ENCODE measurements at places on chromosomes 2 and 18.

GRCh38 chr18:75081486-75081885, 127.5 kb downstream of the PTGR3 start:
- DNase-seq = no peak

- DNase-seq = no peak
These were observed 42.4 kb downstream of the ITGB1BP1 start for GRCh38 chr2:9380702-9381628.

GRCh38 chr2:203596183-203596582, 61.1 kb upstream of the RAPH1 start:
- DNase-seq = no peak

GRCh38 chr2:147632198-147632597, 212.6 kb upstream of the ACVR2A start:
- DNase-seq = no peak

GRCh38 chr2:112811841-112812306, 24.7 kb downstream of the IL1B start:
- no peak for DNase-seq

DNA sequence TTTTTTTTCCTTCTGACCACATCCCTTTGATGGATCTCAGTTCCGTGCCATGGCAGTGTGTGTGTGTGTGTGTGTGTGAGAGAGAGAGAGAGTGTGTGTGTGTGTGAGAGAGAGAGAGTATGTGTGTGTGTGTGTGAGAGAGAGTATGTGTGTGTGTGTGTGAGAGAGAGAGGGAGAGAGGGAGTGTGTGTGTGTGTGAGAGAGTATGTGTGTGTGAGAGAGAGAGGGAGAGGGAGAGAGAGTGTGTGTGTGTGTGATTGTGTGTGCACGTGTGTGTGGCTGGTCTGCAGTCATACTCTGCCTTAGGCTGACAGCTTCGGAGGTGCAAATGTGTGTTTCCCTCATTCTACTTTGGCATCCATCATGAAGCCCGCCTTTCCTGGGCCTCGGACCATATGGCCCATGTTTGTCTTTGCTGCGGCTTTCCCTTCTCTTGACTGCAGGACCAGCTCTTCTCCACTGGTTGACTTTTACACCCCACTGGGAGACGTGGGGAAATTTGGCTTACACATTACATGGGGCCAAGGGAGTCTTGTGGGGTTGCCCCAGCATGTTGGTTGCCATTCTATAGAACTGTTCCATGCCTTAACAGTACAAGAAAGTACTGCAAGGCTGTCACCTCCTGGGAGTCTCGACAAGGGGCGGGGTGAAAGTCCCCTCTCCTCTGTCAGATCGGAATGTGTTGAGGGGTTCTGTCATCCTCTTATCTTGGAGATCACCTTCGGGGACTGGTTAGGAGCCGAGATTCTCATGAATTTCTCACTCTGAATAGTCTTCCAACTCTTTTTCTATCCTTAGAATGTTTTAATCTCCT, 21.6 kb downstream of the TSN start:
- DNase-seq = no peak

- no peak for DNase-seq
These were observed 189.9 kb downstream of the MYO1B start for GRCh38 chr2:191435141-191435540.

DNA sequence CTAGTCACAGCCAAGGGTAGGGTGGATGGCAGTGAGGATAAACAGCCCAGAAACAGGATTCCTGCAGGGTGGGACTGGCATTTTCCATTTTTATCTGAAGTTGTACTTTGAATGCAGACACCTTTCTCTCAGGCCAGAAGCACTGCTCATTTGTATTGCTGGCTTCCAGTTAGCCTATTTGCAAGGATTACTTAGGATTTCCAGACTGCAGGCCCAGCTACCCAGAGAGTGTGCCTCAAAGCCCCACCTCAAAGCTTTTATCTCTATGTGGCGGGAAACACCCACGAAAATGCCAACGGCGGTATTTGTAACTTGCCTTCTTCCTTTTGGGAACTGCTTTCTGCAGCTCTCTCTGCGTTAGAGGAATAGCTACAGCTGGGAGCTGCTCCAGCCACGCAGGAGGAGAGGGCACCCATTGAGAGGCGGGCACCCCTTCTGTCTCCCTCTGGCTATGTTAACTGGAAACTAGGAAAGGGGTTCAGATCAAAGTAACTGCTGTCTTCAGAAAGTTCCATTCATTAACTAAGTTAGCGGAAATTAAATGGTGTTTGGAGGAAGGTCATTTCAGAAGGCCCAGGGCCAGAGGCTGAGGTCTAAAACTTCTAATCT, 144.9 kb downstream of the TGIF1 start:
- DNase-seq = no peak

- DNase-seq = no peak
These were observed 4.5 kb upstream of the AQP12A start for GRCh38 chr2:240687045-240687740.

GRCh38 chr18:2636126-2636631, 19.3 kb upstream of the SMCHD1 start:
- no peak for DNase-seq

DNA sequence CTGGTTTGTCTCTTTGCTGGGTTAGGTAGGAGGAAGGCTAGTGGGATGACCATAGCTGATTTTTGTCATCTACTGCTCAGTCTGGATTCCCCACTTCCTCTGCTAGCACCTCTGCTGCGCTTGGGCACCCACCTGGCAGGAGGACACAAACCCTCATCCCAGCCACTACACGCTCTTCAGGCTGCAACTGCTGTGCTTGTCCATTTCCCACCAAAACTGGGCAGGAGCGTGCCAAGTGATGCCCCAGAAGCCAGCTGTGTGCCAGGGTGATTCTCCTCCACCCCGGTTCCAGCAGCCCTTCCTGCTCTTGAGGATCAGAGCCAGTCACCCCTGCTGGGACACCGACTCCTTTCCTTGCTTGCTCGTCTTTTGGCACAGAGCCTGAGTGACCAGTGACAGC, 15.7 kb upstream of the PER2 start:
- DNase-seq = no peak

DNA sequence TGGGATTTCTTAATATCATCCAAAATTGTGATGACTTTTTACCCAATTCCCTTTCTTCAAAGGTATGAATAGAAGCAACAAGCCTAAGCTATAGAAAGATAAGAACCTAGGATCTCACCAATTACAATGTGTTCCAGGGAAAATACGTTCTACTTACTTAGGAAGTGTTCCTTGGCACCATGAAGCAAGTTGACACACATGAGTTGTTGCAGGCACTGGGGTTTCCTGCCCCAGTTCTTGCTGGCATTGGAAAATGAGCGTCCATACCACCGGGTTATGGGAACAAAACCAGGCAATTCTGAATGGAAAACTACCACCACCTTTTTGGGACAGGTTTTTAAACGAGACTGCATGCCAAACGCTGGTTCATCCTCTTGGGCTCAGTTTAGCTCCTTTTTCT, 46.2 kb downstream of the CCBE1 start:
- DNase-seq = no peak

GRCh38 chr2:221476195-221476594, 95.9 kb downstream of the EPHA4 start:
- no peak for DNase-seq

DNA sequence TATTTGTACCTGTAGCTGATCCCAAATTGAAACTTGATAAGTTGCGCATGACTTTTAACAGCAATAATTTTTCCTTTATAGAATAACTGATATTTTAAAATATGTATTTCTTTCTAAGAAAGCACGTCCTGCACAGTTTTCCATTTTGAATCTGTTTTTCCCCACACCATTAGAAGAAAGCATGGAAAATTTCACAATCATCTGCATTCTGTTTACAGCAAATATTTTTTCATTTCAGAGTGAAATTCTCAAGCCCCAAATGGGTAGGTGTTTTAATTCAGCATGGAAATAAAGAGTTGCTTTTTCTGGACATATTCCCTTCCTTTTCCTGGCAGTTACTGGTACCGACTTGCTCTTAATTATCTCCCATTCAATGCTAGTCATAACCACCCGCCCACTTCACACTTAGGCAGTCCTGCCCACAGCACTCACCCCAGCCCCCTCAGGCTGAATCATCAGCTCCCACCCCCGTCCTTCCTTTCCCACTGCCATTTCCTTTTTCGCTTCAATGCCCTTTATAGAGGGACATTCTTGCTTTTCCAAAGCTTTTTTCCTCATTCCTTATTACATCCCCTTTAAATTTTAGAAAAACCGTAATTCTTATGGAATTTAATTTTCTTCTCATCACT, 89.2 kb upstream of the GLS start:
- DNase-seq = no peak

DNA sequence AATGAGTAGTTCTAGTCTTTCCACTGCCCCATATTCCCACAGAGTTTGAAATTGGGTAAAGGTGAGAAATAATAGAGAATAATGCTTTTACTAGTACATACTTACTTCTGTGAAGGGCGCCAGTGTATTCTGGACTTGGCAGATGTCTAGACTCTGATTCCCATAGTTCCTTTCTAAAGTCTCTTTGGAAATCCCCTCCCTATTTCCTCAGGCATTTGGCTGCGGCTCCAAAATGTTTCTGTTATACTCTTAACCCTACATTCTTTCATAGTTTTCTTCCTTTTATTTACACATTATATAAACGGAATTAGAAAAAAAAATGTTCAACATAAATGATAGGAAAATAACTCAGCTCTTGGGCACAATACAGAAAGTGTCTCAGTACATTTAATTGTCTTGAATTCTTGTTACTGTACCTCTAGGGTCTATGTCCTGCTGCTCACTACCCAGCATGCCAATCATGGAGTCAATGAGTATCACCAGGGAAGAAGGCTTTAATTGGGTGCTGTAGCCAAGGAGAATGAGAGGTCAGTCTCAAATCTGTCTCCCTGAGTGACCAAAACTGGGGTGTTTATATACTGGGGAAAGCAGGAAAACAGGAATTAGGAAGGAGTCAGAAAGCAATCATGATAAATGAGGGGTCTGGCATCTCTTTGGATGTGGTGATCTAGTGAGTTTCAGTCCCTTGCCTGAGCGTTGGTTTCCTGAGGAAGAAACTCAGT, 147.8 kb upstream of the MMADHC start:
- no peak for DNase-seq

DNA sequence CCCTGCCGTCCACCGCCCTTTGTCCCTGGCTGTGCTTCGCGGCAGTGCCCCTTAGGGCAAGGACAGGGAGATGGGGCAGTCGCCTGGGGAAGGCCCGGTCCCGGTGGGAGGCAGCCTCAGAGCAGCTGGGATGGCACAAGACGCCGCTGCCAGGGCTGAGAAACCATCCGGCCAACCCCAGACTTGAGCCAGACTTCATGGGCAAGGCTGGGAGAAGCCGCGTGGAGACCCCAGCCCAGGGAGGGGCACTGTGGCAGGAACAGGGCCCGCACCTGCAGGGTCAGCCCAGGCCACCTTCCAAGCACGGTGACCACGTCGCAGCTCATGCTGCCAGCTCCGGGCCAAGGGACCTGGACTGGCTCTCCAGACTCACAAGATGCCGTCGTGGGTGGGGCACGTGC, 84.0 kb downstream of the NFATC1 start:
- DNase-seq = no peak

DNA sequence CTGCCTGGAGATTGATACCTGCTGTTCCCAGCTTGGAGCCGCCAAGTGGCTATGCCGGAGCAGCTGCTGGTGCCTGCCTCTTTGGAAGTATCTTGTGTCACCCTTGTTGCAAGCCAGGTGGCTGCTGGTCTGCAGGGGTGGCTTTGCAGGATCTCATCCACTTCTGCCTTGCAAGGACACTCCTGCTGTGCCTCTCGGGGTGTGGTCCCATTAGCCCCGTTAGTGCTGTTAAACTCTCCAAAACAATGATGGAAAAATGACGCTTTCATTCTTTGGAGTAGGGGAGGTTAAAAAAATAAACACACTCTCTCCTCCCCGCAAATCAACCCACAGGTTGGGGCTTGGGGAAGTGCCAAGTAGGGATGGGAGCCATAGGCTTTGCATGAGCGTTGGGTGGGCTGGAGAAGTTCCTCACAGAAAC, 352.8 kb downstream of the RNF144A start:
- no peak for DNase-seq

GRCh38 chr18:46891742-46892214, 25.5 kb downstream of the PIAS2 start:
- no peak for DNase-seq

DNA sequence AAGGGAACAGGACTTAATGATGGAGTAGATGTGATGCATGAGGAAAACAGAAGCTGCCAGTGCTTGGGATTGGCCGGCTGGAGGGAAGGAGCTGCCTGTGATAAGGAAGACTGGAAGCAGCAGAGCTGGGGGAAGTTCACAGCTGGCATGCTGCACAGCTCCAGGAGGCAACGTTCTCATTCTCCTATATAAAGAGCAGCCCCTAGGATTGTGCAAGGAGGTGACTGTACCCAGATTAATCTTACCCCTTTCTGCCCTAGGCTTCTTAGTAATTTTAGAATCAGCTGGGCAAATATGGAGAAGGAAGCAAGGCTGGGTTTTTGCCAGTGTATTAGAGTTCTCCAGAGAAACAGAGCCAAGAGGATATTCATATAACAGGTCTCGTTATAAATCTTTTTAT, 155.8 kb downstream of the ALPK2 start:
- no peak for DNase-seq

DNA sequence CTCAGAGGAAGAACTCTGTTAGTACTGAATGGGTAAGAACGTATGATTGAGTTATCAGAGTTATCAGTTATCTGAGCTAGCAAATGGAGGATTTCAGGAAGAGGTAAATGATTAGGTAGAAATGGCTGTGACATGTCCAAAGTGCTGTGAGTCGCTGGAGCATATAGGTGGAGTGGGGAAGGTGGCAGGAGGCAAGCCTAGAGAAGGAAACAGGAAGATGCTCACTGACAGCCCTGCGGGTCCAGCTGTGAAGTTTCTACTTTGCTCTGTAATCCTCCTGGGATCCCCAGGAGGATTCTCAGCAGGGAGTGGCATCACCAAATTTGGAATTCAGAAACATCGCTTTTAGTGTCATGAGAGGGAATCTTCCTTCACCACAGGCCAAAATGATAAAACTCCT, 52.0 kb downstream of the GYPC start:
- DNase-seq = no peak

GRCh38 chr2:32172870-32173269, 7.2 kb downstream of the SLC30A6 start:
- DNase-seq = no peak

GRCh38 chr2:86750240-86750839, 30.2 kb downstream of the RMND5A start:
- DNase-seq = no peak

DNA sequence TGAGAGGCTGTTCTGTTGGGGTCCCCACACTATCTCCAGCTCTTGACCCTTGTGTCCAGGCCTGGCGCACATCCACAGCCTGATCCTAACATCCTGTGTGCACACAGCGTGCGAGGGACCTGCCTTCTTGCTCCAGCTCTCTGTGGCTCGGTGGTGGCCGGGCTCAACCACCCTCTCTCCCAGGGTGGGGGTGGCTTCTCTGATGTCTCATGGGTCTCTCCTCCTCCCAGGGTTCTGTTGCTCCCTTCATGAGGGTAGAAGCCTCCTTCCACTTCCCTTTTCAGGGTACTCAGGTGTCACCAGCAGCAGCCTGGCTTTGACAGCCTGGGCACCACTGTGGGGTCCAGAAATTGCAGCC, 196.9 kb upstream of the RAB6C start:
- no peak for DNase-seq
